ENCODE measurements at places on chromosomes 1 and 21.

DNA sequence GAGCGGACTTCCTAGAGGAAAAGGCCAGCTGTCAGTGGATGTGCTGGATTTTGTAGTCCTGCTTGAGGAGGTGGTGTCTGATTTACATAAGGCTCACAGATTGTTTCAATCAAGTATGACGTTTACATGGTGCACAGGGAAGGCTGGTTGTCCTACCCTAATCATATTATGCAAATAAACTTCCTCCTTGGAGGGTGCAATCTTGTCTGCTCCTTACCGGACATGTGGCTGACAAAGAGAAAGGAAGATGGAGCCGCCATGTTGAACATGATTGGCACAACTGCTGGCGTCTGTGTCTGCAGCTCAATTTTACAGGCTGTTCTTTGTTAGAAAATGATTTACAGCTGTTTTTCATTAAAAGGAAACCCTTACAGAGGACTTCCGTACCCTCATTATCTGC, 1656.1 kb downstream of the KCNT2 start:
- DNase-seq: no peak

- no peak for DNase-seq
Measured at GRCh38 chr1:232048481-232048880, 421.9 kb downstream of the DISC1 start.

GRCh38 chr1:62117018-62117750, 77.5 kb upstream of the L1TD1 start:
- DNase-seq: no peak

DNA sequence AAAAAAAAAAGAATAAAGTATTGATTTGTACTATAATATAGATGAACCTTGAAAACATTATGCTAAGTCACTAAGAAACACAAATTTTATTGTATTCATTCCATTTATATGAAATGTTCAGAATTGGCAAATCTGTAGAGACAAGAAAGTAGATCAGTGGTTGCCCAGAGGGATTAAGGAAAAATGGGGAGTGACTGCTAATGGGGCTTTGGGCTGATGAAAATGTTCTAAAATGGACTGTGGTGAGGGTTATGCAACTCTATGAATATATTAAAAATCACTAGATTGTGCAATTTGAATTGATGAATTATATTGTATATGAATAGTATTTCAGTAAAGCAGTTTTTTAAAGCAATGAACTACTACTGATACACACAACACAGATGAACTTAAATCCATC, 10.0 kb downstream of the GDAP2 start:
- no peak for DNase-seq

GRCh38 chr1:59520194-59520593, 223.3 kb downstream of the FGGY start:
- no peak for DNase-seq

DNA sequence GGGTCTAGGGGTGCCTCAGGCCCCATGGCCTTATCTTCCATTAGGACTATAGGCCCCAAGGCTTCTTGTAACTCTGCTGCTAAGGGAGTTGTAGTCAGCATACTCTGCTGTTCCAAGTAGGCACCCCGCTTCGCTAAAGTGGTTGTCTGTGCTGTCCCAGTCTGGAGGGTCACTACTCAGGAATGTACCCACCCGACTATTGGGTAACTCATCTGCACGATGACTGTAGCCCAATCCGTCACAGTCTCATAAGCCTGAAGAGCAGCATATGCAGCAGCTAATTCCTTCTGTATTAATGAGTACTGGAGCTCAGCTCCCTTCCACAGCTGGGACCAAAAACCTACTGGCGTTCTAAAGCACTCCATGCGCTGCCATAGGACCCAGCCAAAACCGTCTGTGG, 111.0 kb downstream of the GDAP2 start:
- DNase-seq: no peak

- DNase-seq: no peak
Measured at GRCh38 chr1:47585141-47585902, 147.5 kb downstream of the FOXD2 start.

GRCh38 chr1:157495285-157495684, 57.0 kb downstream of the FCRL5 start:
- no peak for DNase-seq

DNA sequence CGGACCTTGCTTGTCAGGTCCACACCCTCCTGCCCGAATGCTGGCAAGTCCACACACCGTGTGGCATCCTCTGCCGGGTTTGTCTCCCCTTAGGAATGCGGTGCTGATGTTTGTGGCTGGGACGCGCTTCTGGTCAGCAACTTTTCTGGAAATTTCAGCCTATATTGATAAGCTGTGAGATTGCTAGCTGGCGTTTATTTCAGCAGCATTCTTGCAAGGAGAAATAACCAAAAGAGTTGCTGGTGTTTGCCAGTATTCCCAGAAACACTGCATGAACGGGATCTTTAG, 601 bp downstream of the CEPT1 start:
- no peak for DNase-seq

DNA sequence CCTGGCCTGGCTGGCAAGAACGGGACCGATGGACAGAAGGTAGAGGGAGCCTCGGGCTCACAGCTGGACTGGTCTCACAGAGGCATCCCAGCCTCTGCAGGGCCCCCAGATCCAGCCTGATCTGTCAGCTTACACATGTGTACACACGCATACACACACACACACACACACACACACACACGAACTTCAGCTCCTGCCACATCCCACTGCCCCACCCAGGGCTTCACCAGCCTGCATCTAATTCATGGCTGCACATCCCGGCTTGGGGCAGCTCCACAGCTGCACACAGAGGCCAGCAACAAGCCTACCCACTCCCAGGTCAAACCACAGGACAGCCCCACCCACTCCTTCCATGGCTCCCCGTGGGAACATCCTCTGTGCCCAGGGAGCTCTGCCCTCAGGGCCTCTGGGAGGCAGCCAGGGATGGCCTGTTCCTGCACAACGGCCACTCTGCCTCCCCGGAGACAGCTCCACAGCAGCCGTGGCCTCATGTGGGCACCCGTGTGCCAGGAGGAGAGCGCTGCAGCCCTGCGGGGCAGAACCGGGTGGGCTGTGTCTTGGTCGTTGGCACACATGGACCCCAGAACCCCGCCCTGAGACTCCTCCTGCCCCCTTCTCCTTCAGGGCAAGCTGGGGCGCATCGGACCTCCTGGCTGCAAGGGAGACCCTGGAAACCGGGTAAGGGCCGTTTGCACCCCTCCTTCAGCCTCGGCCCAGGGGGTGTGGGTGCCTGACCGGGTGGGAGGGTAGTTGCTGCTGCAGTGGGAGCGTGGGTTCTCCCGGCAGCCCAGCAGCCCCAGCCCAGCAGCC, 19.1 kb downstream of the COL6A2 start:
- no peak for DNase-seq

DNA sequence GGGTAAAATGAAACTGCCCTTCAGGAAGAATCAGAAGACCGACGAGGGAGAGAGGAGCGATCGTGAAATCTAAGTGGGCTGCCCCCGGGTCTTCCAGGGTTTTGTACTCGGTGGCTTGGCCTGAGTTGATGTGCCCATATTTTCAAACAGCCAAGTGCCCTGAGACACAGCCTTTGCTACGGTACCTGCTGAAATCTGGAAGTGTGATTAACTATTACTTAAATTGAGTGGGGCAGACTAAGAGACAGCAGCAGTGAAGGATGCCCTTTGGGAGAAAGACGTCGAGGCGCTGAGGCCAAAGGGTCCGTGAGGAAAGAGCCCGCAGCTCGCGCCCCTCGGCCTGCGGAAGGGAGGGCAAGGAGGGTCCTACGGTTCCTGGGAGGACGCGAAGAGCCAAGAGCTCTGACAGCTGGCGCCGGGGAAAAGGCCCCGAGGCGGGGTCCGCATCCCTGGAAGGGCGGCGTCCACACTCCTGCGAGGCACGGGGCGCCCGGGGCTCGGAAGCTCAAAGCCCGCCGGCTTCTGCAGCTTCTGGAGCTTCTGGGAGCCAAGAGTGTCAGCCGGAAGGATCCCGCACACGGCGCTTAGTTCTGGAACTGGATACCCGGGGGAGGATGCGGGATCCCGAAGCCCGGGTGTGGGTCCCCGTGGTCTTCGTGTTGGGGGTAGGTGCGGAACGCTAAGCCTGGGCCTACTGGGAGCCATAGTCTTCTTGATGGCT, 15.4 kb upstream of the RNU1-4 start:
- DNase-seq: peak; percentile 34

GRCh38 chr1:29426701-29427279, 190.5 kb downstream of the PTPRU start:
- DNase-seq: no peak

DNA sequence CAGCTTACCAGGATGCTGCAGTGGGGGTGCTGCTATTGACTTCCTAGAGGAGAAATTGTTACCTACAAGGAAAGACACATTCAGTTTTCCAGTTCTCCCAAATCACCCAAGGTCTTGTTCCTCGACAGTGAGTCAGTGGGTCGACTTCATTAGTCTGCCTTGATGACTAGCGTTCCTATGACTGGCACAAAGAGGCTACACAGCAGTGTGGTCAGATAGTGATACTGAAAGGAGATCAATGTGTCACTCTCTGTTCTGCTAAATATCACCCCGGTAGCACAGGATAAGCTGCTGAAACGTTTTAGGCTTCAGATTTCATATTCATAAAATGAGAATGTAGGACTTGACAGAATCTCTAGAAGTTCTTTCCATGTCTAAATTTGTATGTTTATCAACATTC, 357.4 kb downstream of the LMX1A start:
- DNase-seq: no peak

DNA sequence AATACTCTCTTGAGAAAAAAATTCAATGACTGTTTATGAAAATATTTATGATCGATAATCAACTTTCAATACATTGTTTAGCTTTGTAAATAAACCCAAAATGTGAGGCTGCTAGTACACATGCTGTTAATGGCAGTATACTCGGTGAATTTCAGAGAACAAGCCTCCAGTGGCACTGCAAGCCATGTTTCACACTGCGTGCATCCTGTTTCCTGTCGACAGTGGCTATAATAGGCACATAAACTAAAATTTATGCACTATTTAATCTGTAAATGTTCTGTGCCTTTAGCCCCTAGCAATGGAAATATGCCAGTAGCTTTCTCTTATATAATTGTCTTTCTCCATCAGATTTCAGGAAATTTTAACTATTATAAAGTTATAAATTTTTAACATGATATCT, 26.3 kb upstream of the RGS18 start:
- no peak for DNase-seq

DNA sequence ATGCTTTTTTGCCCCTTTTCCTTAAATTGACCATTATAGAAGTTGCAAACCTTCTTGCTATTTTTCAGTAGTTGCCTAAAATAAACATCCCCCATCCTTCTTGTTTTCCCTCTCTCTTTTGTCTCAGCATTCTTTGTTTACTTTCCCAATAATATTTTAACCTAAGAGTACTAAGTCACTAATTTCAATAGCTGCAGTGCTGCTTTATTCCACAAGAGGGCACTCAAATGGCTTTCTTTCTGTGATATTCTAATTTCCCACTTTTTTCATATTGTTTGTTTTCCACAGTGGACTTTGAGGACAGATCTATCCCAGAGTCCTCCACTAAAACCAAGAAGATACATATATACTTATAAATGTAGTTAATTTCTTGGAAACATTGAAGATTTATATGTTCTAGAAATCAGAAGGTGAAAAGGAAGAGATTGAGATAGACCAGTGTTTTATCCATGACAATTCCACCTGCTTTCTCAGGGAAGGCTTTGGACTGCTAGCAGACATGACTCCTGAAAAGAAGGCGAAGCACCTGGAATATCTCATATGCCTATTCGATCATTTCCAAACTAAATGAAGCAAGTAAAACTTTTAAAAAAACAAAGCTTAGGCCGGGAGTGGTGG, 104.8 kb upstream of the GRIK1 start:
- DNase-seq: peak; percentile 22

DNA sequence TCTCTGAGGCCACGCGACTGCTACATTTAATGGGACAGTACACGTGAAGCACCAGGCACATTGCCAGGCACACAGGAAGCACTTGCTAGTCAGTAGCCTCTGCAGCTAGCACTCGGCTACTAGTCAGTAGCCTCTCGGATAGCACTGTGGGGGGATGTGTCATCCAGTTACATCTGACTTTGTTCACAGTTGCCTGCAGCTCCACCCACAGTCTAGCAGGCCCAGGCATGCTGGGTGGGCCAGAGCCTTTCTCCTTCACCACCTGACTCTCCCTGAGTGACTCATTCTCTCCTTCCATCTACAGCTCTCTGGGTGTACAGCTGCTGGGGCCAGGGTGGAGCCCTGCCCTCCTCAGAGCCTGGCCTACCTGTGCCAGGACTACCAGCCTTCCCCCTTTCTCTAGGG, 51.5 kb downstream of the PTPRF start:
- DNase-seq: peak; percentile 49

- no peak for DNase-seq
Measured at GRCh38 chr21:38930853-38931252, 125.1 kb downstream of the ETS2 start.

DNA sequence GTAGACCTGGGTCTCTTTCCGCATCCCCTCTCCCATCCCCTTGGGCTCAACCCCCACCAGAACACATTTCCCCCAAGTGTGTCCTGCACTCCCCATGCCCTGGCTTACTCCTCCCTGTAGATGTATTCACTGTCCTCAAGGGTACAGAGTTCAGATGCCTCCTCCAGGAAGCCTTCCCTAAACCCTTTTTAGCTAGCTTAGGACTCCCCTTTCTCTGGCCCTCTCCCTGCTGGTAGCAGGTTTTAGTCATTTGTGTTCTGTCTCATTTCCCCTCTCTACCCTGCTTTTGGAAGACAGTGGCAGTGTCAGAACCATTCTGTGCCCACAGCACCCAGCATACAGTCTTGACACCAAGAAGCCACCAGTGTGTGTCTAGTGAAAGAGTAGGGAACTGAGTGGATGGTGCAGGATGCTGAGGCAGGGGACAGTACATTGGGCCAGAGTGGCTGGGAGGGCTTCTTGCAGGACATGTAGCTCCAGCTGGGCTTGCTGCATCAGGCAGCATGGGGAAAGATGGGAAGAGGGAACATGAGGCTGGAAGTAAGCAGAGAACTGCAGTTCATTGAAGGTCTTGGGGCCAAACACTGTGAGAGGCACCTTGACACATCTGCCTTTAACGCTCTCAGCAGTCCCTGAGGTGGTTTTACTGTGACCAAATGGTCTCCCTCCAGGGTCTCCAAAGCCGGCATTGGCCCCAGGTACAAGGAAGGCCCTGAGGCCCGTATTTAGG, 2.5 kb downstream of the FOXO6 start:
- no peak for DNase-seq

DNA sequence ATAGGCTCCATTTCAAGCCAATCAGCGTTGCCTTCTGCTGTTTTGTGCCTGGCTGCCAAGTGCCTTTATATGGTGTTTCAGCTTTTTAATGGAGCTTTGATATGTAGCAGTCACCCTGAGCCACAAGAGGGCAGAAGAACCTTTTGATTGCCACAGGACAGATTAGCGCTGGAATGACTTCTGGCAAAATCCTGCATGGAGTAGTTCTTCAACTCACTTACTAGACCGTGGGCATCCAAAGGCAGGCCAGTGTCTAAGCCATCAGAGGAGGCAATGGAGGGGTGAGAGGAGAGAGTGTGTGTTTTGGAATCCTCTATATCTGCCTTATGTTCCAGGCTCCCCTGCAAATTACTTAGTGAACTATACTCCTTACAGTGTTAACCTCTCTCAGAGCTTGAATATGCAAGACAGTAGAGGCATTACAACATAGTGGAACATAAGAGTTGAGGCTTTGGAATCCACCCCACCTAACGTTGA, 56.2 kb downstream of the ST3GAL3 start:
- DNase-seq: peak; percentile 40

- no peak for DNase-seq
Measured at GRCh38 chr21:15308333-15308732, 243.5 kb upstream of the NRIP1 start.

Data from stimulated activated CD4-positive, alpha-beta T cell treated with anti-CD3 and anti-CD28 coated beads, Interleukin-2, amount 100 ng/mL, for 24 hours (primary cell).